ENCODE measurements at places on chromosomes 1 and 21.

DNA sequence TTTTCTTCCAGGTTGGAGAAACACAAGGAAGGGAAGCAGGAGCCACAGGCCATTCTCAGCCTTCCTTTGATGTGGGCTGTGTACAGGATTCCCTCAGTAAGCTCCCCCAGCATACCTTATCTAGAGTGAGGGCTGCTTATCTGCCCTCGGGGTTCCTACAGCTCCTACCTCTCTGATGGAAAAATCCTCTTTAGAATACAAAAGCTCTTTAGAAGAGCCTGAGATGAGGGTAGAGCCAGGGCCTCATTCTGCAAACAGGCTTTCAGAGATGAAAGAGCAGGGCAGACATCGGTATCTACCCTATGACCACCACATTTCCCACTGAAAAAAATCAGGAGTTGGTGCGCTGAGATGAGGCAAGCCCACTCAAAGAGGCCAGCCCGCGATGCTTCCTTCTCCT is 85.1 kb downstream of the PLPP3 start:
- DNase-seq, result no peak

DNA sequence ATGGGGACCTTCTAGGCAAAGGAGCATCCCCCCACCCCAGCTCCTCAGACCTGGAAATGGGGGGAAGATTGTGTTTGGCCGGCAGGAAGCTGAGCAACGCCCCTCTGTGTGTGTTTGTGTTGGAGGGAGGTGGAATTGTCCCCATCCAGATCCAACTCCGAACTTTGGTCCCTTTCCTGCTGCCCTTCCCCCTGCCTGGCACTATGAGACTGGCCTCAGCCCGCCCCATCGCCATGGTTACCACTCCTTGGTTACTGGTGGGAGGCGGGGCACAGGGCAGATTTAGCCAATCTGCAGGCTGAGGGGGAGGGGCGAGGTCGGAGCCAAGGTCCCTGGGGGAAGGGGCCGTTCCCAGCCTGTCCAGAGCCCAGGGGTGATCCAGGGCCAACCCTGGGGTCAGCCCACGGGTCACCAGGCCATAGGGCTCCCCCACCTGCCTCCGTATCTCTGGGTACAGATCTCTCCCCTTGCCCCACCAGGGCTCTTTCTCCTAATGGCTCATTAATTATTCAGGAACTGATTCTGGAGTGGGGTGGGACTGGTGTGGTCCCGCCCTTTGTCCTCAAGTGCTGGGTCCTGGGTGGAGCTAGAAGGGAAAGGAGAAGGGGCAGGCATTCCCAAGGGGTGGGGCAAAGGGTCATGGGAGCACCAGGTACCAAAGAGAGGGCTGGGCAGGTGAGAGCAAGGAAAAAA is 15.2 kb downstream of the PTPRF start:
- peak; percentile 62 for DNase-seq

DNA sequence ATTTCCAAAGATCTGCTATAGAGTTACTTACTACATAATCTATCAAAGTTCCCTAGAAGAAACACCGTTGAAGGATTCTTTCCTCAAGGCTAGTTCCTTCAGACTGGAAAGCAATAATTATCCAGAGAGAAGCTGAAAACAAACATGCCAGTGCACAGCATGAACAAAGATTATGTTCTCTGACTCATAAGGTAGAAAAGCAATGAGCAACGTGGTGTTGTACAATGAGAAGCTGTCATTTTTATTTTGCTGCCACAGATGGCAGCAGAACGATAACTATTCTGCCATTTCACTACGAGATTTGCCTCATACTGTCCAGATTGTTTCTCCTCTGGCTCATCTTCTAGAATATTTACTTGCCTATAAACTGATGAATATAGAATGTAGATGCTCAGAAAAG is 10.7 kb downstream of the EXTL2 start:
- peak; percentile 26 for DNase-seq

- no peak for DNase-seq
Observed at GRCh38 chr21:25569711-25570110, 37.6 kb downstream of the MRPL39 start.

DNA sequence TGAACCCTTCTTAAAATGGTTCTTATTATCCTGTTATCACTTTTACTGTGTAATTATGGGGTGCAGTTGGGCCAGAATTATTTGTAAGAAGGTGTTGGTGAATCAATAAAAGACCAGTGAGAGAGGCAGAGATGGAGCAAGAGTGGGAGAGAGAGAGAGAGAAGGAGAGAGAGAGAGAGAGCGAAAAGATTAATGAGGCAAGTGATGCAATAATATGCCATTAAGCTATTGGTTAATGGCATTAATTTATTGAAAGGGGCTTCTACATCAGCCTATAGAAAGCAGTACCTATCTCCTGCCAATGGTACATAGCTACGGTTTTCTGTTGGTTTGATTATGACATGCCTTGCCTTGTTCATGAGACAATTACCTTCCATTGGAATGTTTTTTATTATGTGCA is 388.7 kb downstream of the RPS6KC1 start:
- no peak for DNase-seq

GRCh38 chr1:64744492-64745180 is at the start of gene RAVER2:
Gene RAVER2 (plus strand): TSS chr1:64745075. CDS start chr1:64745173, 98 bp downstream.
- peak; percentile 75 for DNase-seq

GRCh38 chr1:15483971-15484370 is 8.1 kb downstream of the CELA2B start:
- DNase-seq, result no peak

DNA sequence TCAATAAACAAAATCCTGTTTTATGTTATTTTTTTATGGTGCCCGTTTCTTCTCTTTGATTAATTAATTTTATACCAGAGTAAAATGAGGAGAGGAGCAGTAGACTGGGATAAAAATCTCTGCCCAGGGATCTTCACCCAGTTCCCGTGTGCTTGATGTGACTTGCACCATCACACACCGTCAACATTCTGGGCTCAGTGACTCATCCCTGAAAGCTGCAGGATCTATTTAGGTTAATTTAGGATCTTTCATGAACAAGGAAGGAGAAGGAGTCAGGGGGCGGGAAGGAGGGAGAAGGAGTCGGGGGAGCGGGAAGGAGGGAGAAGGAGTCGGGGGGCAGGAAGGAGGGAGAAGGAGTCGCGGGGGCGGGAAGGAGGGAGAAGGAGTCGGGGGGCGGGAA is 182.4 kb downstream of the SMYD3 start:
- peak; percentile 59 for DNase-seq

DNA sequence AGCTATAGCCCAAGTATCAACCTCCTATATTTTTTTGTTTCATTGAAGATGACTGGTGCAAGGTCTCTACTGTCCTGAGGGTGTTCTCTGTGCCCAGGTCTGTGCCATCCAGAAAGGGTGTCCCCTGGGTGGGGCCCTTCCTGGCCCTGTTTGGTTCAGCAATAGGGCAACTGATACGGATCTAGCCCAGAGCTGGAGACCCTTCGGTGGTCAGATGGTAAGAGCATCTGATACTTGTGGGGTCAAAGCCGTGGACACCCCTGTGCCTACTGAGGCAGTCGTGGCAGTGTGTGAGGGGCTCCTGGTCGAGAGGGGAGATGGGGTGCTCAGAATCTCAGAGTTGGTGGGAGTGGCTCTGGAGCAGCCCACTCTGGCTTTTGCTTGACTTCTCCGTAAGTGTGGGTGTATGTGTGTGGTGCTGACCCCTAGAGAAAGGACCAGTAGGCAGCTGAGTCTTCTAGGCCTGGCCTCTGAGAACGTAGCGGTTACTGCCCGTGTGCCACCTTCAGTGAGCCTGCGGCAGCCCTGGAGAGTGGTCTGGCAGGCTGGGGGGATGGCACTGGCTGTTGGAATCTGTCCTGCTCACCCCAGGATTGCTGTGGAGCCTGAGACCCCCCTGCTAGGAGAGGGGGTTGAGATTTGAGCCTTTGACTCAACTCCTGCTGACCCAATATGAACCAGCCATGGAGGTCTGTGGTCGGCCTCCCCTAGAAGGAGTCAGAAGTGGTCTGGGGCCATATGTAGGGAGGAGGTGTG is 2.7 kb downstream of the AMPD2 start:
- DNase-seq, result no peak

DNA sequence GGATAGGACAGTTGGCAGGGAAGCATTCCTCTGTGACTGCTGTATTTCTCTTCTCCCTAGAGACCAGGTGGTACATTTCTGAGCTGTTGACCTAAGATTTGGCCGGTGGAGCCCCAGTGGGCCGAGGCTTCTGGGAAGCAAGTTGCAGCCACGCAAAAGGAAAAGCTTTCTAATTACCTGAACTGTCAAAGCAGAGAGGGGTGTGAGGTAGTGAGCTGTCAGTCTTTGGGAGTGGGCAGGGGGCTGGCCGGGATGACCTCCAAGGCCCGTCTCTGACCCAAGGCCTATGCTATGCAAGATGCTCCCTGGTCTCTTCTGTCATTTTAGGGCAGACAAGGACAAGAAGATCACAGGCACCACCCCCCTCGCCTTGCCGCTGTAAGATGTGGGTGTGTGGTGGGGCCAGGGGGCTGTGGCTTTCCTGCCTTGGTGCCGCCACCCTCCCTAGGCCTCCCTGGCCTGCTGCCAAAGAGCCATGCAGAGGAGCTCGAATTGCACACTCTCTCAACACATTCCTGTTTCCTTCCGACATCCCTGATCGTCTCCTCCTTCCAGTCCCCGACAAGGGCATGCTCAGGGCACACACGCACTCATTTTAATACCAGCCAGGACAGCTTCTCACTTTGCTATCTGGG is 7.7 kb downstream of the PADI1 start:
- peak; percentile 86 for DNase-seq

- DNase-seq, result peak; percentile 80
Observed at GRCh38 chr1:156090840-156091188, 8.5 kb upstream of the MEX3A start.

DNA sequence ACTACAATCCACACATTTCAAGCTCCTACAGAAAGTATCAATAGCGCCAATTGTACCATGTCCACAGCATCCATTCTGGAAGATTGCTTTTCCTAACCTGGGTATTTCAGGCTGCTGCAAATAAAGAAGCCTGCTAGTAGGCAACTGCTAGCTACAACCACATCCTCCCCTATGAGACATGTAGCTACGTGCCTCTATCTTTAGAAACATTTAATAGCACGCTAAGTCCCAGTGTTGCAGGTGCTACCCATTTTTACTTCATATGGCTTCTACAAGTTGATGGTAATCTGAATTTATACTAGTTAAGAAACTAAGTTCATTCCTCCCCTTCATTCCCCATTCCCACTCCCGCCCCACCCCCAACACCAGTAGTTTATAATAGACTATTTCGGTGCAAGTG is 7.4 kb upstream of the AMPD1 start:
- no peak for DNase-seq

- no peak for DNase-seq
Observed at GRCh38 chr21:15895142-15896106, 165.6 kb downstream of the USP25 start.

DNA sequence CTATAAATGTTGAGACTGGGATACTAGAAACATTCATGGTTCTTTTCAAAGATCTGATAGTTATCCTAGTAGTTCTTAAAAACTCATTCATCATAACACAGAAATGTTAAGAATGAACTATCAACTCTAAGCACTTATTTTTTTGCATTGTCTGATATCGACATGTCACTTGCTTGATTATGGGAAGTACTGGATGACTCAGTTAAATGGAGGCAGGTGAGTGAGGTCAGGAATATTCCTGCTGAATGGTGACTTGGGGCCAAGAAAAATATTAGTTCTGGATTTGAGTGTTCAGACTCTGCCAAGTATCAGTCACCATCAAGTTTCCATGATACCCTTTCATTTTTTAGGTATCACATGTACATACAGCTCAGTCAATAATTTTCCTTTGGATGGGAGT is 63.6 kb downstream of the NEK7 start:
- no peak for DNase-seq

- DNase-seq, result no peak
Observed at GRCh38 chr1:216721863-216722262, 1.4 kb downstream of the ESRRG start.

- DNase-seq, result no peak
Observed at GRCh38 chr1:205041998-205042910, 758 bp upstream of the CNTN2 start.

DNA sequence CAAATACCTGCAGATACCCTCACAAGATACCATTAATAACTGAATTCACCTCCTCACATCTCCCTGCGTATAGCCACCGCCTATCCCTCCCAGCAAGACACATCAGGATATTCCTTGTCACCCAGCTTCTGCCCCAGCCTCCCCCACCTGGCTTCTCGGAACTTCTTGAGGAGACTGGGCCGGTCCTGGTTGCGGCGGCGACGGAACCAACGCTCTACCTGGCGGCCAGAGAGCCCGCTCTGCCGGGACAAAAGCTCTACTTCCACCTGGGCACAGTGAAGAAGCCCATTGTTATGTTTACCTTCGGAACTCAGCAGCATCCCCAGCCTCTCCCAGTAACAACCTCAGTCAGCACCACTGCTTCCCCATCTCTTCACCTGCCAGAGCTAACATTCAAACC is 6.7 kb downstream of the CERS2 start:
- no peak for DNase-seq

DNA sequence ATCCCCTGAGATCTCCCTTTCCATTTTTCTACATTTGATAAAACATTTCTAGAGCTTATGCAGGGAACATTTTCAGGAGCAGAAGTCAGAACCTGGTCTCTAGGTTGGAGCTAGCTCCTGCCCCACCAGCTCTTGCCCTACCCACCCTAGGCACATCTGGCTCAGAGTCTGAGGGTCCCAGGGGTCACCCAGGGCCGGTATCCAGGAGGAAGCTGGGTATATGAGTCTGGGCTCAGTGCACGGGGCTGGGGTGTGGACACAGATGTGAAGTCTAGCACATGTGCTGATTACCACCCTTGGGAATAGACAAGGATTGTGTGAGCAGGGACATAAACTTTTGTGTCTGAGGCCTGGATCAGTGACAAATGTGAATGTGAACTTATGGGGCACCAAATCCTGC is 95.4 kb downstream of the MATN1 start:
- no peak for DNase-seq

DNA sequence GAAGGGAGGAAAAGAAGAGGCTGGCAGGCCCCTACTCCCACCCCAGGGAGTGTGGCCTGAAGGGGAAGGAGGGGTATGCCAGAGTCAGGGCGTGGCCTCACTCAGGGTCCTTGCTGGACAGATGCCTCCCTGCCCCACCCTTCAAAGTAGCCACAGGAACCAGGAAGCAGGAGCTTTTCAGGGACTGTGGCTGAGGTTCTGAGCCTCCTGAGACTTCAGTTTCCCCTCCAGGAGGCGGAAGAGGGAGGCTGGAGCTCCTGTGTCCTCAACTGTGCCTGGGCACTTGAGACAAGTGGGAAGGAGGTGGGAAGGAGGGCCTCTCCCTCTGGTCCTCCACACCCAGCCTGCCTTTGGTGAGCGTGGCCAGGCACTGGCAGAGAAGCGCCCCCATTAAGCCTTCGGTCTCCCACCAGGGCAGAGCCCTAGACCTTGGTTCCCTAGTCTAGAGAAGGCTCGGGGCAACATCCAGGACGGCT is 5.3 kb downstream of the CELSR2 start:
- DNase-seq, result no peak

GRCh38 chr1:39194398-39195051 is 10.0 kb upstream of the MACF1 start:
- DNase-seq, result no peak

- DNase-seq, result no peak
Observed at GRCh38 chr1:110875216-110875731, 2.3 kb downstream of the CD53 start.

DNA sequence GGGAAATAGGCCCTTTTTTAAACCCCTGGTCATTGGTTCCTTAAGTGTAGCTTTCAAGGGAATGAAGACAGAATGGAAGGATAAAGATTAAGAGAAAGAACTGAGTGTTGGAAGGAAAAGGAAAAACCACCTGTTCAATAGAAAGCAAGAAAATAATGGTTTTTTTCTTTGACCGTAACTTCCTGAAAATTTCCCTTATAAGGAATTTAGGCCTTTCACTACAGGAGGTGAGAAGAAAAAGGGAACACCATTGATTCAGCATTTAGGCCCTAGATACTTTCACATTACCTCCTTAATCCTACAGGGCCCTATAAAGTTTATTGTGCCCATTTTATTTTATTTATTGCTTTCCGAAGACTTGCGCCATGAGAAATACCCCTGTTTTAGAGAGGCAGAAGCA is 18.9 kb downstream of the KPNA6 start:
- no peak for DNase-seq
